ENCODE measurements at places on chromosomes 11 and 22.

DNA sequence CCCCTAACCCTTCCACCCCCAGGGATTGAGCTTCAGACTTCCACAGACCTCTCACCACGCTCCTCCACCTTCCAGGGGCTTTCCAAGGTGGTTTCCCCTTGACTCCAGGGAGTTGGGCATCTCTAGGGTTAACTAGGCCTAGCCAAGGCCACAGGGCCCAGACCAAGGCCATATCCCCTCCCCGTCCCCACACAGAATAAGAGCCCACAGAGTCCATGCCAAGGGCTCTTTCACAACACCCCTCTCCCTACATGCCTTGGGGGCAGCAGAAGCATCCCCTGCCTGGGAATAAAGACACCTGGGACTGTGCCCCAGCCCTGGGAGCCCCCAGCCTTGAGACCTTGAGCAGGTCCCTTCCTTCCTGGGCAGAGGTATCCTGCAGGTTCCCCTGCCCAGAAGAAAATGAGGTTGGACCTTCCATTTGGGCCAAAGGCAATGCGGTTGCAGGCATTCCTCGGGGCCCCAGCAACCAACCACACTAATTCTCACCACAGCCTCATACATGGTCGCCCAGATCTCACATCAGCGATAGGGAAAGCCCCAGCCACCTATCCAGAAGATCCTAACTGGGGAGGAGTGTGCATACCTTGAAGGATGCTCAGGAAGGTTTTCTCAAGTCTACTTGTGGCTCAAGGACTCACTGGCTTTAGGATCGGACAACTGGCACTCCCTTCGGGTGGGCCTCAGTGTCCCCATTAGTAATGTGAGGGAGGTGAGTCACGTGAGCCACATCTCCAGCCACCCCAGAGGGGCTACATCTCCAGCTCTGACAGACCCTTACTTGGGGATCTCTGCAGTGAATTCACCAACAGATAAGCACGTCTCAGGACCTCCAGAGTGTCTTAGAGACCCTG lies 1.7 kb downstream of the GDPD5 start:
- no peaks in the 10 kb centered on the region for H3K27me3 ChIP-seq
- no peaks in the 10 kb centered on the region for H3K36me3 ChIP-seq
- no peak overlapping the region for H3K27ac ChIP-seq
- no peak for DNase-seq

DNA sequence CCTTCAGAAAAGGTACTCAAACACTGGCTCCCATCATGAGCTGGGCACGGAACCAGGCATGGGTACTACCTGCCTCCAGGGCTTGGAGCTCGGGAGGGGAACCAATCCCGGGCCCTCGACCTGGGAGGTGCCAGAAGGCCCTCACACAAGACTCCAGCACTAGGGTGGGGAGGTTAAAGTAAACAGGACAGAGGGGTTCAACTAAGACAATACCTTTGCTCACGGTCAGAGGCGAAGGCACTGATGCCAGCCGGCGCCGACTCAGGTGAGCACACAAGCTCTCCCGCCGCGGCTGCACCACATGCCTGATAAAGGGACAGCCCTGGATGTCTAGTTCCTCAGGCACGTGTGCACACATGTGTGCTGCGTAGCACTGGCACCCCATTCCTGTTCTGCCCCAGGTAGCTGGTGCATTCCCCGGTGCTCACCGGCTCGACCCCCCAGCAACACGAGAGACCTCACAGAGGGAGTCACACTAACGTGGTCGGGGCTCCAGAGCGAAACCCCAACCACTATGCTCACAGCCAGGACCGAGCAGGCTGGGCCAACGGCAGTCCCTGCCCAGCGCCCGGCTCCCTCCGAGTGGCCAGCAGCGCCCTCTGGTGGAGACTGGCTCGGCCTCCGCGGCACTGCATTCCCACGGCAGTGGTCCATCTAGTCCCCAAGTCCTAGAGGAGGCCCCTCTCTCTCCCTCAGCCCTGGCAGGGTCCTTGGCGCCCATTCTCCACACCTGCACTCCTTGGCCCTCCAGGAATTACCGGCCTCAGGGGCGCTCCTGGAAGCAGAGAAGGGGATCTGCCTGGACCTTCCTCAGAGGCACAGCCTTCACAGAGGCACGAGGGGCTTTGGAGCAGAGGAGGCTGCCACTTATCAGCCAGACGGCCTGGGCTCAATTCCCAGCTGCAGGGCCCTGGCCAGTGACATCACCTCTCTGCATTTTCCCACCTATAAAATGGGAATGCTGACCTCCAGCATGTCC lies 28.8 kb upstream of the MOB2 start:
- DNase-seq, result peak; percentile 83
- no peak overlapping the region for H3K4me3 ChIP-seq
- peaks cover 70% of the 10 kb centered on the region for H3K4me1 ChIP-seq

- no peaks in the 10 kb centered on the region for H3K36me3 ChIP-seq
- no peaks in the 10 kb centered on the region for H3K4me1 ChIP-seq
Measured at GRCh38 chr11:59198726-59199125, 14.0 kb downstream of the MPEG1 start.

DNA sequence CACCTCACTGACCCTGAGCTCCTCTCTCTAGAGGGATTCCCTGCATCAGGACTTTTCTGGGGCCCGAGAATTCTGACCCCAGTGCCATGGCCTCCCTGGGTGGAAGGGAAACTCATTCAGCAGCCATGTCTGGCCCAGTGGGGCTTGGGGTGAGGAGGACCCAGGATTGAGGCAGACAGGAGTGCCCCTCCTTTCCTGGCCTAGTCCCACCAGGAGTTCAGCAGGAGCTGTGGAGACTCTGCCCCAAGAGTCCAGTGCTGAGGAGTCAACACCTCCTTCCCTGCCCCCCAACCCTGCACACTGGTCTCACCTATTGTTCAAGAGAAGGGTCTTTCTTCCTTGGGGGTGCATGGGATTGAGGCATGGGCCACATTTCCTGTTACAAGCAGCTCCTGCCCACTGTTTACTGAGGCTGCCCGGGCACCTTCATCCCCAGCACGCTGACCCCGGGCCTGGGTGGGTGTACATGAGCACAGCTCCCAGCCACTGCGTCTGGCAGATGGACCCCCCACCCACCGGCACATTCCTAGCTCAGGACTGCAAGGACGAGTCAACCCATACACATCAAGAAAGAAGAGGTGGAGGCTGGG lies 33.9 kb downstream of the ALX4 start:
- no peaks in the 10 kb centered on the region for H3K27me3 ChIP-seq
- H3K27ac ChIP-seq, result no peak overlapping the region
- no peak for DNase-seq
- H3K36me3 ChIP-seq, result no peaks in the 10 kb centered on the region
- no peak overlapping the region for H3K4me3 ChIP-seq
